ENCODE measurements at places on chromosomes 3 and 15.

DNA sequence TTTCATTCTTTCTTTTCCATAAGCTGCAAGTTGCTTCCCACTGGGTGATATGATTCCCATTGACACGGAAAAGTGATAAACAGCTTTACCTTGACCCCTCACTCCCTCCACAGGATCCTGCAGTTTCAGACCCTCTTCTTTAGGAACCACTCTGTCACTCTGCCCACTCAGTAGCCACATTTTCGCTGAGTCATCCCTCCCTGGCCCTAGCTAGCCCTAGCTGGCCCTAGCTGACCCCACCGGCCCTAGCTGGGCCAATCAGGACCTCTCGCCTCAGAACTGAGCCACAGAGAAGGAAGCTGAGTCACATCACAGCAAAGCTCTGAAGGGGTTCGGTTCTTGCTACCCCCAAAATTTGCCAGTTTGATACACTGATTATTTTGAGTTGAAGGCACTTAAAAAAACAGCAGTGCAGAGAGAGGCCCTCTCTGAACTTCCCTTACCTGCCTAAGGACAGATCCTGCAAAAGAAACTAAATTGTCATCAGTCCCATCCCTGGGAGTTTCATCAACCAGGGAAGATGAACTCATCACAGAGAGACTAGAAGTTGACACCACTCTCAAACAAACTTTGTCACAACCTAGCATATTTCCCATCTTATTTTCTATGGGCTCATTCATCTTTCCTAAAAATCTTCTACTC is 233.5 kb upstream of the PROK2 start:
- no peak for DNase-seq

GRCh38 chr3:120756061-120756460 is 13.5 kb downstream of the GTF2E1 start:
- DNase-seq, result no peak

DNA sequence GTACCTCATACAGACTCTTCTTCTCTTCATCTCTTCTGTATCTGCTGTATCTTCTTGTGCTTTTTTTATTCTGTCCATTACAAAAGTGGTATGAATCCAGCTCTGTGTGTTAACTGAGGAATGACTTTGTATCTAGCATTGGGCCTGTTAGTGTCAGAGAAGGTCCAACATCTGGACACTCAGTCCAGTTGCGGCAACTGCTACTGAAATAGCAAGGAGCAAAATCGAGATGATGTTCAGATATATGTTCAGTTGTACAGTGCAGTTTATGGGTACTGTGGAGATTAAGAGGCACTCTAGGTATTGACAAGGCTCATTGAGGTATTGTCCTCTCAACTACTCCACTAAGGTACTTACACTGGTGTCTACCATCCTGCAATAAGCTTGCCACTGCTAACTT is 42.6 kb downstream of the KLHDC8B start:
- no peak for DNase-seq

GRCh38 chr15:94229591-94230369 is 1.6 kb upstream of the MCTP2 start:
- no peak for DNase-seq

DNA sequence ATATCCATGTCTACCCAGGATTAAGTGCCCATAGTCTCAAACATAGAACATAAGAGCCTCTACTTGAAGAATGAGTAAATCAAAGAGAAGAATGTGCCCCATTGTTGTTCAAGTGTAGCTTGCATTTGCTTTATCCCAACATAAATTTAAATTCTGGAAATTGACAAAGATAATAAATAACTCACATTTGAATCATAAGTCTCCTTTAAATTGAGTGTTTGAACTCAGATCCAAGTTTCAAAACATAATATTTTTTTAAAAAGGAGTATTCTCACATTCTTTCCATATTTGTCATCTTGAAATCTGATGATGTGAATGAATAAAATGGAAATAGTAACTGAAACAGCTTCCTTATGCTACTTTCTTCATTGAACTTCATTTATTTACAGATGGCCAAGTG is 135.2 kb downstream of the MECOM start:
- no peak for DNase-seq

DNA sequence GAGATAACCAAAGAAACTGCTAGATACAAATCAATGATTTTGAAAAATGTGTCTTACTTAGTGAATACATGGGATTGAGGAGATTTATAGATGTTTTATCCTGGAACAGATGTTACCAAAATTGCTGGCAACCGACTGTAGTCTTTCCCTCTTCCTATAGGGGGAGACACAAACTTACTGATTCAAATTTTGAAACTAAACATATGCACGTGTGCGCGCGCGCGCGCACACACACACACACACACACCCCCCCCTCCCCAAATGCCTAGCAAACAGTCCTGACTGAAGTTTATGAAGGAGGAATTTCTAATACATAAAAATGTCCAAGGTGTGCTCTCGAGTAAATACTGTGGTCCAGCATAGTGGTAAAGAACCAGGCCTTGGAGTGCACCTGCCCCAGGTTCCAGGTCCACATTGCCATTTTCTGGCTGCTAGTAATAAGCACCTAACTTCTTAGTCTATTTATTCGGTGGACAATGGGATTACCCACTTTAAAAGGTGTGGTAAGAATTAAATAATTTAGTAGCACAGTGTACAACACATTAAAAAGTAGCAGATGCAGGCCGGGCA is 18.5 kb upstream of the C3orf62 start:
- peak; percentile 12 for DNase-seq

DNA sequence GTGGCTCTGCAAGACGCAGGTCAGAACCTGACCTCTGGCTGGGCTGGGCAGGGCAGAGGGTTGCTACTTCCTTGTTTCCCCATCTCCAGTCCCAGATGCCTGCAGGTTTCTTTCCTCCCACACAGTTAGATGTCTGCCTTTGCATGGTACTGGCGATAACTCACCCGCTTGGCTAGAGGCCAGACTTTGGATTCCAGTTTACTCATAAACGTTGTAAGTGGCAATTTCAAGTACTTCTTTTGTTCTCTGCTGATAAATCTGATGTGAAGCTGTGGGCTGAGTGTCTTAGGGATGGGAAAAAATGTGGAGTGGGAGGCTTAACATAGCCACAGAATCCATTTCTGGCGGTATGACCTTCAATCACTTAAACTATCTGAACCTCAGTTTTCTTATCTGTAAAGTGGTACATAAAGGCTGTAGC is 194.2 kb downstream of the EBLN2 start:
- DNase-seq, result no peak

DNA sequence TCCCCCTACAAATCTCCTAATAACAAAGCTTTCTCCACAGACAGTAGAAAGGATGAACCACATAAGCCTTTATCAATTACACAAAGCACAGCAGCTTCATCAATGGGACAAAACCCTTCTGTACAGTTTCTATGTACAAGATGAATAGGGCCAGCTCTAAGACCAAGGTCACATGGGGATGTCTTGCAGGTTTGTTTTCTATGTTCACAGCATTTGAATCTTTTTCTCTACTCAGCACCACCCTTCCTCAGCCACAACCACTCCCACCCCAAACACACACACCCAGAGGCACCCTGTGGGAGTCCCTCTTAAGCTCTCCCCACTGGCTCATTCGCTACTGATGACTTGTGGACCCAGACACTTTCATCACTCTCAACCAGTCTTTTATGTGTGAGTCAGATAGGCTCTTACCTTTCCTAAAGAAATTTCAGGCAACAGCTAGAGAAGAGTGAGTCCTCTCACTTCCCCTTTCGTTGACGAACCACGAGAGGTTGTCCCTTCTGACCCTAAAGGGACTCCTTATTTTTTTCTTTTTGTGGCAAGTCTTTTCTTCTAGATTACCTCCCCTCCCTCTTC is 57.9 kb downstream of the ARHGAP31 start:
- peak; percentile 10 for DNase-seq

DNA sequence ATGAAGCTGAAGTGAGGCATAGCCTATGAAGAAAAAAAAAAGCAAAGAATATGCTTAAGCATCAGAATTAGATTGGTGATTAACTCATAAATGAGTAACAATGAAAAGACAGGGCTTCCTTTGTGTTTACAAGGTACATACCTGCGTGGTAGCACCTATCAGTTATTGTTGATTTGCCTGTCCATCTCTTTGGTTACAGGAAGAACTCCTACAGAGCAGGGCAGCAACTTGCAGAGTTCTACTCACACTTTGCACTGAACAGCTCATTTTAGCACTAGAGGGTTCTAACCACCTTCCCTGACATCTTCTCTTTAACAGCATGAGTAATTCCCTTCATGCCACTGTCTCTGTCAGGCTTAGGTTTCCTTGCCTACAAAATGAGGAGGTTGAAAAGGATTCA is 166.0 kb downstream of the DPH6 start:
- DNase-seq, result no peak

DNA sequence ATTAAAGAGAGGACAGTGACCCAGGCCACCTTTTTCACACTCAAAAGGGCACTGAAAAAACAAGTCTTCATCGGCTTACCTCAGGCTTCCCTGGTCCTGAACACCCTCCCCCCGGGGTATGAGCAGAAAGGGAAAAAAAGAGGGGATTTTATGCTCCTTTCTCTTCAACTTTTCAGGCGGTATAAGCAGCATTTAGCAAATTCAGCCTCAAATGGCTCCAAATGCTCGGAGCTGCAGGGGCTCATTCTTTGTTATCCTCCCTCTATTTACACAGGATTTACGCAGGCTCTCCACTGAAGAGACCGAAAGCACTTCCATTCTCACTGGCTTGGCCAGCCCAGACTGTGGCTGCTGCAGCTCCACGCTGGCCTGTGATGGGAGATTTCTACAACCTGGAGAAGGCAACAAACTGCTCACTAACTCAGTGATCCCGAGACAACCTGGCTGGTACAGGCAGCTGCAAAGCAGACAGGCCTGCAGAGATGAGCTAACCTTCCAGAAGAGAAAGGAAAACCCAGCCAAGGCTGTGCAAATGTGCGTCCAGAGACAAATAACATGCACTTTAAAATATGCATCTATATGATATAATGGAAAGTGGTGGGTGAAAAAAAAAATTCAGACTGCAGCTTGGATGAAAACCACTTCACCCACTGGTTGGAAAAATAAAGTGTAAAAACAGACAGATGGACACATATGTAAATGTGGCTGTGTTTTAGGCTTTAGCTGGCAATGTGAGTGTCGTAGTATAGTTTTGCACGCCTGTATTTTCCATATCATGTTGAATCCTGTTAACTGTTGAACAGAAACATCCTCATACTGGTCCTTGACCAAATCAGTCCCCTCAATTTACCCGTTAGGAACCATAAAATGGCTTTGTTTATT is 54.2 kb downstream of the MEIS2 start:
- no peak for DNase-seq

DNA sequence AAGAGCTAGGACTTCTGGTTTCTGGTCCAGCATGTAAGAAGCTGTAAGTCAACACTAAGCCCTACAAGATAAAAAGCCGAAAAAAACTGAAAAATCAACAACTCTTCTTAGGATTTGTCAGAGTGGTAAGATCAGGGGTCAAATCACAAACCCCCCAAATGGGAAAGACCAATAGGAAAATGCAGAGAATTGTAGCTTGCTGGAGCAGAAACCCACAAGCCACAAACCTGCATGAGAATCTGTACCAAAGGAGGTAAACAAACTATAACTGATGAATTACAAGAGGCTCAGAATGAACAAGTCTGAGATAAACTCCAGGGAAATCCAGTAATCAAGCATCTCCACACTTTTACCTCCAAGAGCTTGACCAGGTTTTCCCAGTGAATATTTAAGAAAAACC is 36.0 kb downstream of the RFX7 start:
- no peak for DNase-seq

- DNase-seq, result peak; percentile 14
Observed at GRCh38 chr3:128969993-128970739, 23.7 kb downstream of the CFAP92 start.

GRCh38 chr3:72336821-72337479 is 511.3 kb downstream of the SHQ1 start:
- DNase-seq, result no peak

DNA sequence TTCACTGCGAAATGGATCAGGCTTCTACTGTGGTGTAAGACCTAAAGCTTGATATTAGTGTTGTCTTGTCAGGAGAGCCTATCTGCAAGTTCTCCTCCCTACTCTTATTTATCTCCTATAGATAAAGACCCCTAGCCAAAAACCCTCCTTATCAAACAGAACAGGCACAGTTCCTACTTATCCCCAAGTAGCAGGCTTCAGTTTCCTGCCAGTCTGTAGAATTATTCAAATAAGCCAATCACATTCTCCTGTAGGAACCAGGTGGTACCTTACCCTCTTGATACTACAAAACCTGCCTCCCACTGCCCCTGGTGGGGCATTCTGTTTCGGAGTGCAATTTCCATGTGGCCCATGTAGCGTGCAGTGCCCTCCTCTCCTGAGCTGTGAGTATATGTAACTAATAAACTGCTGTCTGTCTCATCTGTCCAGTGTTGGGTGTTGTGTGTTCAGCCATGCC is 28.7 kb downstream of the HDGFL3 start:
- no peak for DNase-seq

All from stimulated activated CD4-positive, alpha-beta T cell treated with anti-CD3 and anti-CD28 coated beads, Interleukin-1b, Interleukin-23, amount 100 ng/mL, for 1 hour (primary cell).